NCI-H2081 treated with DMSO at 0.1 percent for 48 hours (cell line): ENCODE measurements at places on chromosomes 6 and 20.

- no peak for DNase-seq
Observed at GRCh38 chr6:111978532-111979149, 75.3 kb upstream of the CCN6 start.

GRCh38 chr6:79841577-79842375 lies 105.6 kb downstream of the ELOVL4 start:
- no peak for DNase-seq

DNA sequence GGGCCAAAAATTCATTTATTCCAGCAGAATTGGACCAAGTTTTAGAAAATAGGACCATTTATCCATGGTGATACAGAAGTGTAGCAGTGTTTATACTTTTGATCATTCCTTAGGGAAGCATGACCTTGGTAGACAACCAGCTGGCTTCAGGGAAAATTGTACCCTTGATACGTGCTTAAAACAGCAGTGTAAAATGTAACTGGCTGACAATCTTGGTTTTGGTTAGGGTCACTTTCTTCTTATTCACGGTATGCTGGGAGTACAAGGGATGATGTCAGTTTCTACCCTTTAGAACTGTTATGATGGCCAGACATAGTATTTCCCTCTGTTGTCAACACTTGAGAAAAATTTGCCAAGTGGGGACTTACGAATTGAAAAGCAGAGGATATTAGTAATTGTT lies 157.1 kb downstream of the BCKDHB start:
- no peak for DNase-seq

- DNase-seq, result no peak
Observed at GRCh38 chr20:14193443-14193842, 144.0 kb downstream of the FLRT3 start.

DNA sequence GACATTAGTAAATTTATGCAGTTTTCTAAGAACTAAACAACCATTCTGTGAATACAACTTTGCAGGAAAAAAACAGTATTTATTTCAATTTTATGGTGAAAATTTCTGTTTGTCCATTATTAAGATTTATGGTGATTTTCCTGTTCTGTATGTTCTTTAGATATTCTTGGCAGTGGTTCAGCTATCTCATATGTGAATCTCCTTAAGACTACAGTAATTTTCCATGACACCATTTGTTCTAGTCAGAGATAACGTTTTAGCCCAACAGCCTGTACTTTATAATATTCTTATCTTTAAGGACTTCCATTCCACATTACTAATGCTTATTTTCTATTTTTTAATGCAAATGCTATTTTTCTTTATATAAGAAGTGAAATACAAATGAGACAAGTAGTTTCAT lies 504.0 kb downstream of the RFPL4B start:
- DNase-seq, result no peak

GRCh38 chr6:132020138-132020581 lies 69.0 kb upstream of the CCN2 start:
- DNase-seq, result no peak

DNA sequence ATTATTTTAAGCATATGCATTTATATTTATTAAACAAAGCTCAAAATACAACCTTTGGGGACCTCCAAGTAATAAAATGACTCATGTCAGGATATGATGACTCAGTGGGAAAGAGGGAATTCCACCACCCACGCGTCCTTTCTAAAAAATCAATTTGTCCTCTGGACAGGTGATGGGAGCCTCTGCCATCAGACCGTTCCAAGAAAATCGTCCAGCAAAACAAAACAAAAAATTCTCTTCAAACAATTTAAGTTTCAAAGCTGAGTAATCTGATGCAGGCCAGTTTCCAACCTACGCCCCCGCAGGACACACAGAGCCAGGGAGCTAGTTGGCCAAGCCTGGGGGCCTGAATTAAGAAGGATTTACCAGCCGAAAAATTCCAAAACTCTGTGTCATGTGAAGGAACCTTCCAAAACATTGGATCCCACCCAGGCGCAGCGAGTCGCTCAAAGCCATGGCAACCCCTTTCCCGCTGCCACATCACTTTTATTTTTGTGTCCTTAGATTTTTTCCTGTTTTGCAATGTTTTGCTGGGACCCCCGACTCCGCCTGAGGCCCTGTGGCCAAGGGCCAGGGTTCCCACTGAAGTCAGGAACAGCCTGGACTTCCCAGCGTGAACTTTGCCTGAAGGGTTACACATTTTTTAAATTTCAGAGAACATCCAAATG lies 95.3 kb downstream of the NFATC2 start:
- DNase-seq, result no peak

GRCh38 chr20:38229376-38230252 lies 30.9 kb downstream of the KIAA1755 start:
- no peak for DNase-seq

DNA sequence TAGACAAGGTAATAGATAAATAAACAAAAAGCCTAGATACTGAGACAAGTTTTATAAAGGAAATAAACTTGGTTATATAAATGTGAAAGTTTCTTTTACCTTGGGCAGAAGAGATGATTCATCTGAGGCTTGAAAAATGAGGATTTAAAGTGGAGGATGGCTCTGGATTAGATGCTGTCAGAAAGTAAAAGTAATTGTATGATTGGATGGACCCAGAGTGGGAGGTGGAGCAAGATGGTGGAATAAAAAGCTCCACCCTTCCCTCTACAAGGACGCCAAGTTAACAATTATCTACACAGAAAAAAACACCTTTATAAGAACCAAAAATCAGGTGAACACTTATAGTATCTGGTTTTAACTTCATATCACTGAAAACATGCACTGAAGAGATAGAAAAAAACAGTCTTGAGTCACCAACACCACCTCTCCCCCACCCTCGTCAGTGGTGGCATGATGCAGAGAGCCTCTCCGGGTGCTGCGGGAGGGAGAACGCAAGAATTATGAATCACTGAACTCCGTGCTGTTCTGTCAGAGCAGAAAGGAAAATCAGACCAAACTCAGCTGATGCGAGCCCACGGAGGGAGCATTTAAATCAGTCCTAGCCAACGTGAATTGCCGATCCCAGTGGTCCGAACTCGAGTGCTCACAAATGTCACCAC lies 84.7 kb upstream of the GJE1 start:
- no peak for DNase-seq

DNA sequence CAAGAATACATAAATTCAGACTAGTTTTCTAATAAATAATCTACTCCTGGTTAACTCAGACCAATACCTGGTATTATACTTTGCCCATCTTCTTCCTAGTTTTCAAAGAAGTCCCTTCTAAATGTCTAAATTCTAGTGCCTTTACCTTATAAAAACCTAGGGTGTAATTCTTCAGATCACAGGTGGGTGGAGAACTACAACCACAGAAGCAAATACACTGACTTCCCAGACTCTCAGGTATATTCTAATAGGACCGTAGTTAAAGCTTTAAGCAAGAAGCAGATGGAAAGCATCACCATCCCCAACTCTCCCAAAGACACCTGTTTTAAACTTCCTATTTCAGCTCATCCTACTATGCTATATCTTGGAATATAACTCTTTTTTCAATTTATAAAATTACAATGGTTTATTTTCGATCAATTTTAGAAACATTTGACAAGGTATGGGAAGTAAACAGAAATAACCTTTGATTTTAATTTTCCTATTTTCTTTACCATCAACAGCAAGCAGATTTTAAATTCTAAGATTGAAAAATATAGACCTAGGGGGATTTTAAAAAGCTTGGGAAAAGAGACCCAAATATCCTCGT lies 15.8 kb downstream of the MAN1A1 start:
- no peak for DNase-seq

DNA sequence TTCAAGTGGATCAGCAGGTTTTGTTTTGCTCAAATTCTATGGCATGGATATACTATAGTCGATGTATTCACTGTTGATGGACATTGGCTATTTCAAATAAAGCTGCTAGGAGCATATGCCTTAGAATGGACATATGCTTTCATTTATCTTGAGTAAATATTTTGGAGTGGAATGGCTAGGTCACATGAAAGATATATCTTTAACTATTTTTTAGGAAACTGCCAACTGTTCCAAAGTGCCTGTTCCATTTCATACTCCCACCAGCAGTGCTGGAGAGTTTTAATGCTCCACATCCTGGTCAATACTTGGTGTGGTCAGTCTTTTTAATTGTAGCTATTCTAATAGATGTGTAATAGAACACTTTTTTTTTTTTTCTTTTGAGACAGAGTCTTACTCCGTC lies 81.1 kb upstream of the PIM1 start:
- DNase-seq, result no peak

DNA sequence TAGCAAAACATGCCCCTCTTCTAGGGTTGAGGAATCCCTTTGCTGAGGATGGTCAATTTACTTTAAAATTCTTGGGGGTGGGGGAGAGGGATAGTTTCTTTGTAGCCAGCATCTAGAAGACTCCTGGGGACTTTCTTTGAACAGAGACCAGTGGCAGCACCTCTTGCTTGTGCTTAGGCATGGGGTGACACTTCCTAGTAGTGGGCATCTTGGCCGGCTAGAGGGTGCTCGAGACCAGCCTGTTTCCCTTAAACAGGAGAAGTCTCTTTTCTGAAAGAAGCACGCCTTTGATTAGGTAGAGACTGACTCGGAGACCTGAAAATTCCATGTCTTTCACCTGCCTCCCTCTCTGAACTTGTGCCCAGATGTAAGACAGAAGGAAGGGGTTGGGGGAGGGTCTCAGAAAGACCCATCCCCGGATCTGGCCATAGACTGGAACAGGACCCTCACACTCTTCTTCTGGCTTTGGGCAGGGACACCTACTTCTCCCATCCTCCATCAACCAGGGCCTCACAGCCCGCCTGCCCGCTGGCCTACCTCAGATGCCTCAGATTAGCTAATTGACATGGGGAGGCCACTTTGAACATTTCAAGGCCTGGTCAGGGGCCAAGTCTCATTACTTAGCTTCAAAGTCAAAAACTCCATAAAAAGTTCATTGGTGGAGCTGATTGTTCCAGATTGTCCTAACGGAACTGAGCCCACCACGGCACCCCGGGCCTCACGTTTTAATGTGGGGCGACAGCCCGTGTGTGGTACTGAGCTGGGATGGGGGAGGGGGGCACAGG lies 172.2 kb downstream of the CDC5L start:
- no peak for DNase-seq

DNA sequence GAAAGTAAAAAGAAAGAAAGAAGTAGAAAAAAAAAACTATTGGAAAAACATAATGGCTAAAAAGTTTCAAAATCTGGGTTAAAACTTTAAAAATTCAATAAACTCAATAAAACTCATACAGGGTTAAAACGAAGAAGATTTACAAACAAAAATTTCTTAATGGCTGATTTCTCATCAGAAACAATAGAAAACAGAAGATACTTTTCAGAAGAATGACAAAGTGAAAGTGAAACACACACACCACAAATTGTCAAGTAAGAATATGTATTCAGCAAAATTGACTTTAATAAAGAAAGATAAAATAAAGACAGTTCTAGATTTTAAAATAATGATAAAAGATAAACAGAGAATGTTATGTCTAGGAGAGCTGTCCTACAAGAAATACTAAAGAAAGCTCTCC lies 618.9 kb upstream of the GJE1 start:
- DNase-seq, result no peak

- no peak for DNase-seq
Observed at GRCh38 chr6:88785478-88785877, 177.9 kb downstream of the RNGTT start.

DNA sequence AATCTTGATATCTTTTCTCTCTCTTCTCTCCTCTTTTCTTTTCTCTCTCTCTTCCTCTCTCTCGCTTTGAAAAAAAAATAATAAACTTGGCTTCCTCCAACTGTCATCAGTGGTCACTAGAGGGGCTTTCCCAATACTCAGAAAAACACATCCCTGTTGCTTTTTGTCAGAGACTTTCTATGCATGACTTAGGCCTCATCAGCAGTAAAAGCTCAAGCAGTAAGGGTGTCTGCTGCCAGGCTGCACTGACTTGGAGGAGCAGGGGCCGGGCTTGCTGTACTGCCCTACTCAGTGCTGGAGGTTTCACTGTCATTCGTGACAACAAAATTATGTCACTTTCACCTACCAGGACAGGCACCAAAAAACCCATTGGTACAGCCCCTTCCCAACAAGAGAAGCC lies 272.0 kb downstream of the ADGB start:
- DNase-seq, result no peak

GRCh38 chr6:88490195-88490907 lies 324.2 kb upstream of the CNR1 start:
- no peak for DNase-seq

GRCh38 chr6:4134841-4135664 lies at the start of gene ECI2:
Gene ECI2 (minus strand): TSS chr6:4135575. CDS start chr6:4135560, 15 bp downstream.
- no peak for DNase-seq
